ENCODE measurements at places on chromosomes 2 and 18.

GRCh38 chr2:96927405-96928171 is 57.7 kb upstream of the SEMA4C start:
- peak; percentile 75 for DNase-seq

DNA sequence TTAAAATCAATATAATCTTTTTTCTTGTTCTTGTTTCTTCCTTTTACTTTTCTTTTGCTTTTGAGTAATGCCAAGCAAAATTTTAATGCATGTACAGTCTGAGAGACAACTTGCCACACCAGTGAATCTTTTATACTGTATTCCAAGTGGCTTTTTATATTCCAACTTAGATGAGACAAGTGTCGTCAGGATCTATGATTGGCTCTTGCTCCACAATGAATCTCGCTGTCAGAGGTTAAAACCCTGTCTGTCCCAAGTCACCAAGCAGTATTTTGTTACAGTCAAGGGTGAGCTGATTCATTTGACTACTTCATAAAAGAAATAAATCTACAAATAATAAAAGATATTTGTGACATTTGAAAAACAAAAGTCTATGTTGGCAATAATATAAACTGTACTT is at the start of gene MSTN:
Gene MSTN, minus strand, starts transcription at position 129 of the 400 bp plus-strand sequence. CDS start 133 bp downstream, outside the sequence.
- no peak for DNase-seq

- DNase-seq = no peak
Observed at GRCh38 chr18:6576718-6577375, 152.7 kb upstream of the ARHGAP28 start.

GRCh38 chr2:235534678-235535422 is 41.0 kb downstream of the AGAP1 start:
- peak; percentile 80 for DNase-seq

- no peak for DNase-seq
Observed at GRCh38 chr2:119428488-119429224, 3.0 kb upstream of the TMEM37 start.

DNA sequence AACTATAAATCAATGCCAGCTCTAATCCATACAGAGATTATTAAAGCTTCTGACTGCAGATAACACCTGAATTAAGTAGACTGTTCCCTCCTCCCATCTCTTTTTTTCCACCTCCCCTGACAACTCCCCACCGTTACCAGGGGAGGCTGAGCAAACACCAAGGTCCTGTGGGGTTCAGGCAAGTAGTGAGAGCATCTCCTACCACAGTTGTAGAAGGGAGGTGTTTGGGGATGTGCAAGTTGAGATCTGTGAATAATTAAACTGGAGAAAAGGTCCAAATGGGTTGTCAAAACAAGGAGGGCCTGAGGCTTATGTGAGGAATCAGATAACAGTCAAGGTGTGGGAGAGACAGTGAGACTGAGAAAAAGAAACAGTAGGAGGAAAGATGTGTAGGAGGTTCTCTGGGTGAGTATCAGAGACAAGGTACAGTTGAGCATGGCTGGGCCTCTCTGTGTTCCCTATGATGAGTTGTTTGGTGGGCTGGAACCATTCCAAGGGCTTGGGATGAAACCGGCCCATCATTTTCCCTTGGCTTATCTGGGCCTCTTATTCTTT is 194.6 kb downstream of the CYRIA start:
- DNase-seq = no peak

DNA sequence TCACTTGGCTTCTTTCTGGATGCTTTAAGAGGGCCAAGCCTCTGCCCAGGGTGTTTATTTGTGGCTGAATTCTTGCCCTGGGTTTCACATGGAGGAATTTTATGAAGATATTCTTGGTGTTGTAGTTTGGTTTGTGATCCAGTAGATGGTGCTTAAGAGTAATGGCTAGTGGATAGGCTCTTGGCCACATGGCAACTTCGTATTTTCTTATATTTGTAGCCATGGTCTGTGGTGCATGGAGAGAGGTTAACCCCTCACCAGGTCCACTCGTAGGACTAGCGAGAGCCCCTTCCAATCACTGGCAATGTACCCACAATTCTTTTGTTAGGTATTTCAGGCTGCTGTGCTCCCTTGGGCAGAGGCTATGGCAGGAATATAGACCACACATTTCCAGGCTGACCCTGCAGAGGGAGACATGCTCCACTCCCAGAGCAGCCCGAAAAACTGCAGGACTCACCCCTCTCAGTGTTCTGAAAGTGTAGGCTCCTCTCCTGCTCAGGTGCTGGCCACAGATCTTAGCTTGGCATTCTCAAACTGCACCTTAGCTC is 582.1 kb upstream of the SETBP1 start:
- peak; percentile 22 for DNase-seq

DNA sequence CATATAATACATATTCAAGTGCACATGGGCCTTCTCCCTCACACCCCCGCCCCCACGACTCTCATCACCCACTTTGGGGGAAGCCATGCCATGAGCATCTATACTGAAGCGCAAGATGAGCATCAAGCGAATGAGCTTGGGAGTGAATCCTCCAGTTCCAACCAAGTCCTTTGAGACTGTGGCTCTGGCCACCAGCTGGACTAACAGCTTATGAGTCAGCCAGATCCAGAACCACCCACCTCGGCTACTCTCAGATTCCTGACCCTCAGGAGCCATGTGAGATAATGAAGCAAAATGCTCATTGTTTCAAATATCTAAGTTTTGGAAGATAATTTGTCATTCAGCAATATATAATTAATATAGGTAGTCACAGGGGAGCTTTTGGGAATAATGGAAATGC is 22.2 kb upstream of the IL1RL1 start:
- DNase-seq = no peak

GRCh38 chr2:127506510-127506909 is 19.8 kb downstream of the IWS1 start:
- no peak for DNase-seq

DNA sequence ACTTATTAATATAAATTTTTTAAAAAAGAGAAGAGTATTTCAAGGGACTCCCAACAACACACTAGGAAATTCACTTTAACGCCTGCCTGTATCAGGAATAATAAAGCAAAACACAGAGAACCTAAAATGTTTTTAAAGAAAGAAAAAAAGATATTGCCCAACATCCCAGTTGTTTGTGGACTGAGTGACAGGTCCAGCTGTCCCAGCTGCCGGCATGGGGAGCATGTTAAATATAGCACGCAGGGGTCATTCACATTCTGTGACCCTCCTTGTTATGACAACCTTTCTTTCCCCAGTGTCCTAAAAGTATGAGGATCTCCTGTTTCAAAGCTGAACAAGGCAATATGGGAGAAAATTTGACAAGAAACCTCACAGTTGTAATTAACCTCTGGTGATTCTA is 4.4 kb downstream of the KLHL41 start:
- DNase-seq = no peak

DNA sequence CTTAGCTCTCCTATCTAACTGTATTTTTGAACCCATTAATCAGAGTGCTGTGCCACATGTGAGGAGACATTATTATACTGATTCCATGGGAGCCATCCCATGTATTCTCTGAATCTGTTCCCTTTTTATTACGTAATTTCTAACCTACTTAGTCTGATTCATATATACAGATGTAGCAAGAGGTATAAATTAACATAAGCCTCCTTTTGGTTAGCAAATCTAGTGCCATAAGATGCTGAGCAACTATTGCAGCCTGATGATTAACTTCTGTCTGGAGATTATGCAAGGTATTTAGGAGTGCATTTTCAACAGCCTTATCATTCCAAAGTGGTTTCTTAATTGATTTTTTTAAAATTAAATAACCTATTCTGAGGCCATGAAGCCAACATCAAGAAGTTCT is 114.1 kb upstream of the MSH2 start:
- no peak for DNase-seq

- DNase-seq = peak; percentile 60
Observed at GRCh38 chr2:72137498-72138010, 10.1 kb downstream of the CYP26B1 start.

Data from NCI-H526 (cell line).